ENCODE measurements at places on chromosomes 3 and 15. TPM values are rescaled to one million over a fixed set of nuclear protein-coding genes. Genes with fewer than 3 reads are reported as not detected.

The THUMPD3 gene
- 34.8 TPM for total RNA-seq

The GOLGA6B gene
- not detected for total RNA-seq

The SCAMP5 gene
- total RNA-seq = 2.6 TPM

The EXD1 gene
- not detected for total RNA-seq

The CYFIP1 gene
- total RNA-seq = 139 TPM

The TIGIT gene
- 1.7 TPM for total RNA-seq

DNA sequence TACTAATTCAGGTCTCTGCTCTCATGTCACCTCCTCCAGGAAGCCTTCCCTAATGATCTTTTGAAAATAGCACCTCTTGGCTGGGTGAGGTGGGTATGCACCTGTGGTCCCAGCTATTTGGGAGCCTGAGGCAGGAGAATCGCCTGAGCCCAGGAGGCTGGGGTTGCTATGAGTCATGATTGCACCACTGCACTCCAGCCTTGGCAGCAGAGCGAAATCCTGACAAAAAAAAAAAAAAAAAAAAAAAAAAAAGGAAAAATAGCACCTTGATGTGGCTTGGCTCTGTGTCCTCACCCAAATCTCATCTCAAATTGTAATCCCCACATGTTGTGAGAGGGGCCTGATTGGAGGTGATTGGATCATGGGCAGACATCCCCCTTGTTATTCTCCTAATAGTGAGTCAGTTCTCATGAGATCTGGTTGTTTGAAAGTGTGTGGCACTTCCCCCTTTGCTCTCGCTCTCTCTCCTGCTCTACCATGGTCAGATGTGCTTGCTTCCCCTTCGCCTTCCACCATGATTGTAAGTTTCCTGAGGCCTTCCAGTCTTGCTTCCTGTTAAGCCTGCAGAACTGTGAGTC is 11.2 kb upstream of the RNU6-1 start:
- no peak for DNase-seq
- no peaks in the 10 kb centered on the region for H3K36me3 ChIP-seq
- H3K4me3 ChIP-seq = no peak overlapping the region
- H3K27ac ChIP-seq = no peak overlapping the region
- H3K27me3 ChIP-seq = no peaks in the 10 kb centered on the region
- H3K4me1 ChIP-seq = peaks cover 7% of the 10 kb centered on the region

GRCh38 chr3:97942801-97943546 is 29.3 kb downstream of the RIOX2 start:
- H3K27ac ChIP-seq = no peak overlapping the region
- no peak overlapping the region for H3K4me3 ChIP-seq
- H3K27me3 ChIP-seq = no peaks in the 10 kb centered on the region
- no peaks in the 10 kb centered on the region for H3K4me1 ChIP-seq

GRCh38 chr3:127337911-127338531 is 50.2 kb upstream of the PRR20G start:
- peaks cover 22% of the 10 kb centered on the region for H3K27me3 ChIP-seq
- no peak overlapping the region for H3K4me3 ChIP-seq
- H3K27ac ChIP-seq = no peak overlapping the region
- DNase-seq = no peak

- no peak for DNase-seq
- no peak overlapping the region for H3K27ac ChIP-seq
- no peak overlapping the region for H3K4me3 ChIP-seq
- no peaks in the 10 kb centered on the region for H3K4me1 ChIP-seq
Observed at GRCh38 chr3:12588039-12589009, 31.4 kb downstream of the MKRN2 start.

DNA sequence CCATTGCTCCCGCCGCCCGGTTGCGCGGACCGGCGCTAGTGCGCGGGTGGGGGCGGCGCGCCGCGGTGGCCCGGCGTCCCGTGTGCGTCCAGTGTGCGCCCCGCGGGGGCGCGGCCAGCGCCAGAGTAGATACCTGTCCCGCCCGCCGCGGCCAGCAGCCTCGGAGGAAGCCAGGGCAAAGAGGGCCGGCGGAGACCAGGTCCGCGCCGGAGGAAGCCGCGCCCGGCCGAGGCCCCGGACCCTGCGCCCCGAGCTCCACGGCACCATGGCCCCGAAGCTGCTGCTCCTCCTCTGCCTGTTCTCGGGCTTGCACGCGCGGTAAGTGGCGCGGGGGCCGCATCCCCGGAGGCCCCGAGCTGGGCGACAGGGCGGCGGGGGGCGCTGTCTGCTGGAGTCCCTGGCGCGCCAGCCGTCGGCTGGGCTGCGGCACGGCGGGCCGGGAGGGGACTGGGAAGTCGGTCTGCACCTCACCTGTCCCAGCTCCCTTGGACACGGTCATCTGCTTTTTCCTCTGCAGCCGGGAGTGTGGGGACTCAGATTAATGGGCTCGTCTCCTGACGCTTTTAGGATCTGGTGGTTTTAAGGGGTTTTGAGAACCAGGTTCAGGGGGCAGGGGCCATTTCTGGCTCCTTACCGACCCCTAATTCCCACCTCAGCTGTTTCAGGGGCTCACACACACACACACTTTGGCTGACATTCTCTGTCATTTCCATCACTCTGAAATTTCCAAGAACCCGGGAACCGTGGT is 464 bp downstream of the GABRG3 start:
- H3K4me1 ChIP-seq = no peaks in the 10 kb centered on the region
- H3K27me3 ChIP-seq = peaks cover 26% of the 10 kb centered on the region
- H3K36me3 ChIP-seq = no peaks in the 10 kb centered on the region
- H3K27ac ChIP-seq = no peak overlapping the region
- DNase-seq = no peak
- H3K4me3 ChIP-seq = no peak overlapping the region

- no peak overlapping the region for H3K27ac ChIP-seq
- no peaks in the 10 kb centered on the region for H3K27me3 ChIP-seq
- H3K36me3 ChIP-seq = no peaks in the 10 kb centered on the region
Observed at GRCh38 chr3:106263011-106263410, 394.2 kb upstream of the CBLB start.

GRCh38 chr3:11481556-11481955 is 162.2 kb downstream of the VGLL4 start:
- H3K27ac ChIP-seq = peak overlapping the region; percentile 14
- H3K4me1 ChIP-seq = peaks cover 26% of the 10 kb centered on the region
- H3K27me3 ChIP-seq = no peaks in the 10 kb centered on the region
- H3K36me3 ChIP-seq = no peaks in the 10 kb centered on the region
